ENCODE measurements at places on chromosomes 16 and 17. TPM values are rescaled to one million over a fixed set of nuclear protein-coding genes. Genes with fewer than 3 reads are reported as not detected.

The PIRT gene
- 0.09 TPM for total RNA-seq

The TMEM100 gene
- 1.8 TPM for total RNA-seq

- no peak for DNase-seq
Measured at GRCh38 chr16:48505705-48506104, 104.3 kb downstream of the N4BP1 start.

DNA sequence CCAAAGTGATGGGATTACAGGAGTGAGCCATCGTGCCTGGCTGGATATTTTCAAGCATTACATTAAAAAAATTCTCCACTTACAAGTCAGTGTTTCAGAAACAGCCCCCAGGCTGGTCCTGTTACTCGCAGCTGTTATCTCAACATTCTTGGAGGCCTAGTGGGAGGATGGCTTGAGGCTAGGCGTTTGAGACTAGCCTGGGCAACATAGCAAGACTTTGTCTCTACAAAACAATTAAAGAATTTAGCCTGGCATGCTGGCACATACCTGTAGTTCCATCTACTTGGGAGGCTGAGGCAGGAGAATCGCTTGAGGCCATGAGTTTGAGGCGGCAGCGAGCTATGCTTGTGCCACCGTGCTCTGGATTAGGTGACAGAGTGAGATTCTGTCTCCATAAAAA lies 26.5 kb upstream of the SPNS3 start:
- no peak for DNase-seq

GRCh38 chr17:47717979-47718621 lies 14.9 kb upstream of the TBX21 start:
- no peak for DNase-seq

GRCh38 chr16:50535506-50536257 lies 12.5 kb upstream of the NKD1 start:
- no peak for DNase-seq

DNA sequence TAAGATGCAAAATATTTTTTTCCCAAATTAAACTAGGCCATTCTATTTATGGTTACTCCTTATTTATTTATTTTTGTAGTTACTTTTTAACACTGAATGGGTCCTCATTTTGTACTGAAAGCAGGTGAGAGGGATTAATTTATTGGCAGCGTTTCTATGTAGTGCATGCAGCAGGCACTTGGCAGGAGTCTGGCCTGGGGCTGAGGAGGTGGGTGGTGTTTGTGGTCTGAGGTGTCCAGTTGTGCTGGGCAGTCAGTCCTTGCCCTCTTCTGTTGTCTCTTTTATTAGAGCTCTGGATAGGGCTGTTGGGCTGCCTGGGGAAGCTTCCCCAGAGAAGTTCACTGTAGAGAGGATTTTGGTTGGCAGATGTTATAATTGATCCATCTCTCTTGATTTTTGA lies 12.7 kb downstream of the SEC14L1 start:
- no peak for DNase-seq

GRCh38 chr17:32558326-32558955 lies 71.6 kb downstream of the CDK5R1 start:
- no peak for DNase-seq

The CCDC200 gene
- not detected for total RNA-seq

DNA sequence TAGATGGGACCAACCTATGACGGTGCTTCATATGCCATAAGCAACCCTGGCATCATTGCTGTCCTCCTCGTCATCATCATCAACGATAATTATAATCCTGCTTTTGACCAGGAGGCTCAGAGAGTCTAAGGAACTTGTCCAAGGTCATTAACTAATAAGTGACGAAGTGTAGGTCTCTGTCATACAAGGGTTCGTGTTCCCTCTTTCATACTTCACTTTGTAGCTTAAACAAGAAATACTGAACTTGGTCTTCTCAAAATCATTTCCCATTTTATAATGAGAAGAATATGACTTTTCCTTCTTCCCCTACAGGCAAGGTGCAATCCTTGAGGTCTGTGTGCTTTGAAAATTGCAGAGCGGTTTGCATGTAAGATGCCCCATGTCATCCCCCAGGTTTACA lies 31.2 kb upstream of the PIK3R6 start:
- no peak for DNase-seq

- DNase-seq, result no peak
Measured at GRCh38 chr17:44981221-44981968, 13.3 kb upstream of the C1QL1 start.
